Foreskin melanocyte (primary cell): ENCODE measurements at places on chromosomes 3 and 15.
A peak's percentile ranks its signal among the peaks of the same experiment; 100 is the strongest.

- DNase-seq = no peak
Observed at GRCh38 chr3:113220721-113221120, 9.4 kb downstream of the BOC start.

DNA sequence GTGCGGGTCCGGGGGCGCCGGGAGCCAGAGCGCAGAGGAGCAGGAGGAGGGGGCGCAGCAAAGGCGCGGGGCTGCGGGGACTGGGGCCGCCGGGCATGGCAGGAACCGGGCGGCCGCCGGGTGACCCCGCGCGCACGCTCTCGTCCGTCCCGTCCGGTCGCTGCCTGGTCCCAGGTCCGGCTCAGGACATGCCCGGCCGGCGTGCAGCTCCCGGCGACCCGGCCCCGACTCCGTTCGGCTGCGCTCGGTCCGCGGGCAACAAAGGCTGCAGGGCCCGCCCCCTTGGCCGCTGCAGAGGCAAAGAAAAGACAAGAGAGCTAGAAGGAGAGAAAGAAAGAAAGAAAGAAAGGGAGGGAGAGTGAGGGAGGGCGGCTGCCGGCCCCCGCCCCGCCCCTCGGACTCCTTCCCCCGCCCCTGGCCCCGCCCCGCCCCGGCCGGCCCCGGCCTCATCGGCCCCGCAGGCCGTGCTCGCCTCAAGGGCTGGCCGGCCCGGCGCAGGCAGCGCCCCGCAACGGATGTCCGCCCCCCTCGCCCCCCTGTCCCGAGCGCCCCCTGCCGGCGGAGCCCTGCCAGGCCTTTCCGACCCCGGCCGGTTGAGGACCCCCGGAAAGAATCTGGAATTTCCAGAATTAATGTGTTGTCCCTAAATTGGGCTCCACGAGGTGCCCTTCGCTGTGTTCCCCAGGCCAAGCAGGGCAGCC, at the start of gene ADAMTS7:
ADAMTS7 (minus strand) TSS at position 341 of the 701 bp plus-strand sequence; CDS start at position 97, 244 bp downstream.
- peak; percentile 47 for DNase-seq

DNA sequence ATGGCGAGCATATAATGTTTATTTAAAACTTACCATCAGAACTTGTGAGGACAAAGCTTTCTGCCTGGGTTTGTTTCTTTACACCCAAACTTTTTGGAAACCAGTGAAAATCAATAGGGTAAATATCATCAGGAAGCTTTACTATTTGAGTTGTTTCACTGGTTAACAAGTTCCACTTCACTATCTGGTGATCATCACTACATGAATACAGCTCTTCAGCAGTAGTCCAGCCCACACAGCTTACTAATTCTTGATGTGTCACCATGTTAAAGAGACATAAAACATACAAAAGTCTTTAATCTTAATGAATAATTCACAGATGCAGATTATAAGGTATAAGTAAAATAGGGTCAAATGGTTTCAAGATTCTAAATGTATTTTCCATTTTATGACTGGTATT, 17.6 kb downstream of the IFT80 start:
- no peak for DNase-seq

DNA sequence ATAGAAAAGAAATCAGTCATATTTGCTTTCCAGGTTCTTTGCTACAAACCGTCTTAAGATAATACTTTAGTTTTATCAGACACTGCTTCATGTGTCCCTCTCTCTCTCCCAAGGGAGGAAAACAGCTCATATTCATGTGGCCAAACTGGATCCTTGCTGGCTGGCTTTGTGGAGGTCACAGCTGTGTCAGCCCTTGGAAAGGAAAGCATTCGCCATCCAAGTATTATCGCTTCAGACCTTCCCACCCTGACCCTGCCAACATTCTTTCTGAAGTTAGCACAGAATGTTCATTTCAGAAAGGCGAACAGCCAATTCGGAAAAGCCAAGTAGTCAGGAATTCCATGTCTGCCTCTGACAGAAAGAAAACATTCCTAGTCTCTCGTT, 213.6 kb downstream of the FEZF2 start:
- no peak for DNase-seq

DNA sequence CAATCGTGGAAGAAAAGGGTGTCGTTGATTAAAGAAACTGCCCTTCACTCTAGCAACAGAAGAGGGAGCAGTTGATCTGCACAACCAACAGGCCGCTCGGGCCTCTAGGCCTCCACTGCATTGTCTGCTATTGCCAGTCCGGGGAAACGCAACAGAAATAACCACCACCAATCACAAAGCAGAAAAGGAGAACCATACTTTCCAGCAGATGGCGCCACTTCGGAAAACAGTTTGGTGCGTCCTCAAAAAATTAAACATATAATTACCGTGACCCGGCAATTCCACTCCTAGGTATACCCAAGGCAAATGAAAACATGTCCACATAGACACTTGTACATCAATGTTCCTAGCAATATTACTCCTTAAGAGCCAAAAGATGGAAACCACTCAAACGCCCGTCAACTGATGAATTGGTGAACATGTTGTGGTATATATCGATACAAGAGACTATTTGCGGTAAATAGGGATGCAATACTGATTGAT, 154.1 kb downstream of the TJP1 start:
- peak; percentile 69 for DNase-seq

DNA sequence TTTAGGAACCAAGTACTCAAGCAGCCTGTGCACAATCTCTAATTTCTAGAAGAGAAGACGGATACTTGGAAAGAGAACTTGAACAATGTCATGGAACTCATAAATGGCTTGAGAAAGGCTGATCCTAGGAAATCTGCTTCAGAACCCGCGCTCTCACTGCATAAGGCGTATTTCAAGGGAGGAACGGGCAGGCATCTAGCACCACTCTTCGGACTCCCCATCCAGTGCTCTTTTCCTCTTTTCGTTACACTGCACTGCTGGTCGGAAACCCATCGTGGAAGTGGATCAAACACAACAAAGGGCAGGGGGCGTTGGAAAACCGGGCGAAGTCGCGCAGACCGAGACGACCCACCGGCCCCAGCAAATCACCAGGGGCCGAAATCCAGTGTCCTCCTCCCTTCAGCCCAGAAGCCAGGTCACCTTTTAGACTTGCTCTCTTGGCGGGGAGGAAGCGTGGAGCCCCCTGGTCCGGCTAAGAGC, 539 bp upstream of the TLNRD1 start:
- DNase-seq = no peak
